Hippocampal formation (tissue), 2 donors: ENCODE measurements at places on chromosomes 12 and 14.
A peak's percentile ranks its signal among the peaks of the same experiment; 100 is the strongest.

GRCh38 chr12:62259631-62259992 lies 592 bp upstream of the USP15 start:
- DNase-seq = no peak

DNA sequence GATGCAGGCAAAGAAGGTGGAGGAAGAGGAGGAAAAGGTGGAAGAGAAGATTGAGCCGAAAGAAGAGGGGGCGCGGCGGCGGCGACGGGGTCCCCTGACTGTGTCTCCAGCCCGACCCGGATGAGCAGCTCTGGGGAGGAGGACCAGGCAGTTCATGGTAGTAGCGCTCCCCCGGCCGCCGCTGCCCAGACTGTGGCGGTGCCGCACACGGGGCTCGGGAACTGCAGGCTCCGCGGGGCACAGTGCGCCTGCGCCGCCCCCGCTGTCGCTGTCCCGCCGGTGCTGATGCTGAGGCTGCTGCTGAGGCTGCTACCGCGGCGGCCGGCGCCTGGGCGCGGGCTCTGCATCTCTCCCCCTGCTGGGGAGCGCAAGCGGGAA lies at the start of gene KCNH5:
Gene KCNH5, minus strand, starts transcription at position 225 of the 378 bp plus-strand sequence. CDS start 272 bp downstream, outside the sequence.
- DNase-seq = peak; percentile 25

- DNase-seq = no peak
Measured at GRCh38 chr12:53061404-53062010, 11.6 kb downstream of the TNS2 start.

DNA sequence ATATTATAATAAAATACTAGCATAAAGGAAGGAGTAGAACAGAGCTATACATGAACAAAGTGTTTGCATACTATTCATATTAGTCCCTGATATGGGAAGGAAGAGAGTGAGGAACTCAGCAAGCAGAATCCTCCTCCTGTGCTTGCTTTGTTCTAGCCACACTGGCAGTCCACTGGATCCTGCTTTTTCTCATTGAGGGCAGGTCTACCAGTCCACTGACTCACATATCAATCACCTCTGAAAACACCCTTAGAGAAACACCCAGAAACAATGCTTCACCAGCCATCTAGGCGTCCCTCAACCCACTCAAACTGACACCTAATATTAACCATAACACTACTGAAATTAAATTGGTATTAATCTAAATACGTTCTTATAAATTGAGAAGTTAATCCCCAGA lies 1861.7 kb upstream of the SEL1L start:
- DNase-seq = no peak

GRCh38 chr12:86265329-86265695 lies 9.1 kb upstream of the MGAT4C start:
- DNase-seq = no peak

GRCh38 chr14:54348001-54348611 lies 48.7 kb upstream of the CDKN3 start:
- DNase-seq = peak; percentile 73

DNA sequence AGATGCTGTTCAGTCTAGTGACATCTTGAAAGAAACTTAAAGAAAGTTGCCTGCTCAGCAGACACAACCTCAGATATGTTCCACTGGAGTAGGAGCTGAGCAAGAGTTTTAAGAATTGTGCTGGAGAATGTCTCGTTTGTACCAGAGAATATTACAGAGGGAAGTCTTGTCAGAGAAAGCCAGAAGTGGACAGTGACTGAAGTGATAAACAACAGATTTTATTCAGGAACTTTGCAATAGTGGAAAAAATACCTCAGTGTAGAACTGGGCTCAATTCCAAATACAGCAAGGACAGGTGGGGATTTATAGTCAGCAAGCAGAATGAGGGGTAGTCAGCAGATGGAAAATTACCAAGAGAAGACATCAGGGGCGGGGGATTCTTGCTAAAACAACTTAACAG lies 18.6 kb downstream of the ZDHHC17 start:
- DNase-seq = no peak

DNA sequence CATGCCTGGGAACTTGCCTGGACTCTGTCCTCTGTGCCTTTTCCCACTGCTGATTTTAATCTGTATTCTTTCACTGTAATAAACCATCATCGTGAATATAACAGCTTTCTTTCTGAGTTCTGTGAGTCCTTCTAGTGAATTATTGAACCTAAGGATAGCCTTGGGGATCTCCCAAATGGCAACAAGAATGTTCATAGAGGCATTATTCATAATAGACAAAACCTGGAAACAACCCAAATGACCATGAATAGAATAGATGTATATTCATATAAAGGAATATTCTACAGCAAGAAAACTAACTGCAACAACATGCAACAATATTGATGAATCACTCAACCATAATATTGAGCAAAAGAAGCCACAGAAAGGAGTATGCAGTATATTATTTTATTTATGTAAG lies 44.7 kb upstream of the CEP83 start:
- no peak for DNase-seq

DNA sequence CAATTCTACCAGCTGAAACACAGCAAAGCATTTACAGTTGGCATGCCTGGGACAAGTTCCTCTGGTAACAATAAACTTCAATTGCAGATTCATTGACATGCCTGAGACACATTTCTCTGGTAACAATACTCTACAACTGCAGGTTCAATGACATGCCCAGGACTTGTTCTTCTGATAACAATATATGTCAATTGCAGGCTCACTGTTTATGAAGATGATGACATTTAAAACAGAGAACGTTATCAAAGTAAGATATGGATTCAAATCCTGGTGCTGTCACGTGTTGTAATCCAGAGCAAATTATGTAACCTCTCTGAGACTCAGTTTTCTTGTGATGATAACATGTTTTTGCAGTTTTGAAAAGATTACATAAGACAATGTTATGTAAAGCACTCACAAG lies 20.5 kb downstream of the KITLG start:
- no peak for DNase-seq
